ENCODE measurements at places on chromosomes 11 and 22.
A peak's percentile ranks its signal among the peaks of the same experiment; 100 is the strongest.

DNA sequence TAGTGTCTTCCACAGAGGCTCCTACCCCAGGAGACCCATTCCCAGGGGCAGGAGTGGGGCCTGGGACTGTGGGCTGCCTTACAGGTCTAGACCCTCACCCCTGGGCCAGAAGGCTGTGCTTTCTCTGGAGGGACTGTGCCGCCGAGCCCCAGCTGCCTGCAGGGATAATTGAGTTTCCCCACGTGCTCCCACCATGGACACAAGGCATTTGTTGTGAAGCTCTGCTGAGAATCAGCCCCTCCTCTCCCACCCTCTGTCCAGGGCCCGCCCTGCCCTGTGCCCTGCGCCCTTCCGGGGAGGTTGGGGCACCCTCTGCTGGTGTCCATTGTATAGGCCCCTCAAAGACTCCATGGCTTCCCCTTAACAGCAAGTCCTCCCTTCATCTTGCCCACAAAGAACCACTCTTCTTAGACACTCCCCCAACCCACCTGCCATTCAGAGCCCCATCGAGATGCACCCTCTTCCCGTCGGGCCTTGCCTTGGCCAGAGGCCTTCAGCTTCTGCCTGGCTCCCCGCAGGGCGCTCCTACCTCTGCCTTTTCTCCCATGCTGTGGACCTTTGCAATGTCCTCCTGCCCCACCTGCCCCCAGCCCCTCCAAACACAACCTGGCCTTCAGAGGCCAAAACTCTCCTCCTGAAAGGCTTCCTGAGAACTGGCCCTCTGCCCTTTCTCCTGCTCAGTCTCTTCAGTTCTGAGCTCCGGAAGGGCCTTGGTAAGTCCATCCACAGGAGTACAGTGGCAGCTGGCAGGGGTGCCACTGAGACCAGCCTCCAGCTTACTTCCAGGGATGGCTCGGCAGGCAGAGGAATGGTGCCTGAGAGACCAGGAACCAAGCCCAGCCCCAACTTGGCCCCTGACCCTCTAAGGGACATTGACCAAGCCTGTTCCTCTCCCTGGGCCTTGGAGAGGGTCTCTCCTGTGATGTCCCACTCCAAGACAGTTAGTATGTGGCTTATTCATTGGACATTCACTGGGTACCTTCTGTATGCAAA lies 22.4 kb downstream of the DUSP8 start:
- H3K27me3 ChIP-seq: peaks cover 7% of the 10 kb centered on the region
- H3K4me3 ChIP-seq: no peak overlapping the region
- DNase-seq: no peak
- peaks cover 30% of the 10 kb centered on the region for H3K4me1 ChIP-seq
- no peak overlapping the region for H3K27ac ChIP-seq
- H3K36me3 ChIP-seq: no peaks in the 10 kb centered on the region

DNA sequence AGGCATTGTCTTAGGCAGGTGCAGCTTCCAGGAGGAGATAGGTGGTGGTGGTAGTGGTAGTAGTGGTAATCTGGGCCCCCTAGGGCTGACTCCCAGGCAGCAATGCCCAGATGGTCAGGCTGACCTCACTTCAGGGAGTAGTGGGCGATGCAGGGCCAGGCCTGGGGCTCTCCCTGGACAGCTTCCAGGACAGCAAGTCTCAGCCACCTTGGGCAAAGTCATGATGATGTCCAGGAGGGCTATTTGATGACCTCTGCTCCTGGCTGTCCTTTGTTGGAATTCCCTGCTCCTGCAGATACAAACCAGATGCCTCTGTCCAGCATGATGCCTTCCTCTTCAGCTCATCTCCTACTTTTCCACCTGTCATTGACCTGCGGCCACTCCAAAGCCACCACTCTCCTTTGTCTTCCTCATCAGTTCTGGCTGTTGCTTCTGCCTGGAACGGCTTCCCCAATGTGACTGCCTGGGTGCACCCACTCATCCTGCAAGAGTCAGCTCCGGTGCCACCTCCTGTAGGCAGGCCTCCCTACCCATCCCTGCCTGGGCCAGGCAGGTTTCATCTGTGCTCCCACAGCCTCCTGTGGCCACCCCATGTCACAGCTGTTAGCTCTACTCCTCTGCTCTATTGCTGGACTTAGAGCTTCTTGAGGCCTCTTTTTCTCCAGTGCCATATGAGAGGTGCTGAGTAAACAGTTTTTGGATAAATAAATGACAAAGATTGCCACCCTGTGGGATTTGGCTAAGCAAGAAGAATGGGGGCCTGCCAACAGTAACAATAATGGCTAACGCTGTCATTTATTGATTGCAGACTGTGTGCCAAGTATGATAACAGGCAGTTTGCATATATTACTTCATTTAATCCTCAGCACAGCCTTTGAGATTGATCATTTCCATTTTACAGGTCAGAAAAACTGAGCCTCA lies 172.9 kb upstream of the NECTIN1 start:
- DNase-seq: no peak
- H3K27ac ChIP-seq: no peak overlapping the region
- no peaks in the 10 kb centered on the region for H3K36me3 ChIP-seq
- no peak overlapping the region for H3K4me3 ChIP-seq
- H3K27me3 ChIP-seq: no peaks in the 10 kb centered on the region
- no peaks in the 10 kb centered on the region for H3K4me1 ChIP-seq

- H3K4me3 ChIP-seq: no peak overlapping the region
- no peaks in the 10 kb centered on the region for H3K4me1 ChIP-seq
- H3K27ac ChIP-seq: no peak overlapping the region
Observed at GRCh38 chr11:93869830-93870229, 19.4 kb upstream of the VSTM5 start.

DNA sequence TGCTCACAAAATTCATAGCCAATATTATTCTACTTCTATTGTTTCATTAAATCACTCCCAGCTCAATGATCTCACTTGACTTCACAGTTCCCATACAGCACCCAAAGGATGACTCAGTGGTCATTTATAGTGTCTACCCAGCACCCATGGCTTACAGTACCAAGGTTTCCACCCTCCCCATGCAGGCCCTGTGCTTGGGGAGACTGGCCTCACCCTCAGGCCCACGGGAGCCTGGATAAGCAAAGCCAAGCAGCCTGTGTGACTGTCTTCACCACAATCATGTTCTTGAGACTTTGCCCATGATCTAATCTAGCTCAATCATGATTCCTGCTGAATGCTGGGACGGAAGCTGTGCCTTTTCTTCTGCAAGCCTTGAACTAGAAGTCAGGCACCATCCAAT lies 97.6 kb downstream of the SLC36A4 start:
- H3K27me3 ChIP-seq: no peaks in the 10 kb centered on the region
- no peaks in the 10 kb centered on the region for H3K4me1 ChIP-seq
- H3K27ac ChIP-seq: no peak overlapping the region
- no peak overlapping the region for H3K4me3 ChIP-seq

- no peak for DNase-seq
- H3K27ac ChIP-seq: no peak overlapping the region
- H3K27me3 ChIP-seq: no peaks in the 10 kb centered on the region
- H3K36me3 ChIP-seq: no peaks in the 10 kb centered on the region
- no peak overlapping the region for H3K4me3 ChIP-seq
- peaks cover 25% of the 10 kb centered on the region for H3K4me1 ChIP-seq
Observed at GRCh38 chr11:78373689-78374088, 43.9 kb downstream of the GAB2 start.

DNA sequence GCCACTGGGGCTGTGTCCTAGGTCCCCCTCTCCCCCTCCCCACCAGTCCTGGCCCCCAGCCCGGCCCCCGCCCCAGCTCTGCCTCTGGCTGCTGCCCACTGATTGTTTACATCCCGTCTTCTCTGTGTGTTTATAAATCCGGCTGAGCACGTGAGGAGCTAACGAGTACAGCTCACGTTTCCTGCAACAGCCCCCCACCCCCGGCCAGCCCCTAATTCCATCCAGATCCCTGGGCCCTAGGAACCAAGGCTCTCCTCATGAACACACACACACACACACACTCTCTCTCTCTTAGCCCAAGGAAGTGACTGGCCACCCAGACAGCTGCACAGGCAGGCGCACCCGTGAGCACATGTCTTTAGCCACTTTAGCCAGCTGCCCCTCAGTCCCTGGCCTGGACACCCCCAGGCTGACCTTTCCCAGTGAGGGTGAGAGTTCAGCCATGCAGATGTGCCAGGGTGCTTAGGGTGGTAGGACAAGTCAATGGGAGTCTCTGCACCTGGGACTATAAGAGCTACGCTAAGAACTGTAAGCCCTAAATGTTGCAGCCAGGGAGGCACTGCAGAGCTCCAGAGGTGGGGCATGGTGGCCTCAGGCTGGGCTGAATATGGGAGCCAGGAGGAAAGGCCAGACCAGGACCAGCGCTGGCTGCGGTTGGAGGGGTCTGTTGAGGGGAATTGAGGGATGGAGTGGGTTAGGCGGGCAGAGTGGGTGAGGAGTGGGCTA lies 2.9 kb downstream of the CLCF1 start:
- peaks cover 90% of the 10 kb centered on the region for H3K4me1 ChIP-seq
- DNase-seq: no peak
- peak overlapping the region; percentile 98 for H3K27ac ChIP-seq
- H3K4me3 ChIP-seq: peak overlapping the region; percentile 4
- H3K27me3 ChIP-seq: no peaks in the 10 kb centered on the region
- H3K36me3 ChIP-seq: no peaks in the 10 kb centered on the region

All from vagina (tissue), 2 donors.